HT1080 (cell line): ENCODE measurements at places on chromosomes 4 and X. TPM values are rescaled to one million over a fixed set of nuclear protein-coding genes. Genes with fewer than 3 reads are reported as not detected.

- no peak for DNase-seq
Observed at GRCh38 chr4:86961605-86962295, 26.9 kb downstream of the AFF1 start.

DNA sequence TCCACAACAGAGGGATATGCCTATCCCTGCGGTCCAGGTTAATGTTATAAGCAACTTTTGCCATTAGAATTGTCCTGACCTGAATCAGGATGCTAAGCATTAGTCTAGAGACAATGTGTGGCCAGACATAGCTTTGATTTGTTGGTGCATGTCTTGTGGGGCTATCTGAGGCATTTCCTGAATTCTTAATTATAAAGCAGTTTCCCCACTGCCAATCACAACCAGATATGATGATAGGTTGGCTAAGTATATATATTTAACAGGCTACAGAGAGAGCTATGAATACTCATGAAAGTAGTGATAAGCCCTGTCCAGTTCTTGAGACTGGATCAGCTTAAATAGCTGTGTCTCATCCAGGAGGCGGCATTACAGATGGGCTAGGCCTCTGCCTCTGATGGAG lies 37.8 kb upstream of the ZNF81 start:
- DNase-seq, result no peak

- no peak for DNase-seq
Observed at GRCh38 chr4:18025288-18025687, 3.7 kb upstream of the LCORL start.

GRCh38 chrX:51922561-51922960 lies 29.1 kb downstream of the MAGED1 start:
- no peak for DNase-seq

GRCh38 chr4:16642897-16643296 lies 255.5 kb downstream of the LDB2 start:
- DNase-seq, result no peak

DNA sequence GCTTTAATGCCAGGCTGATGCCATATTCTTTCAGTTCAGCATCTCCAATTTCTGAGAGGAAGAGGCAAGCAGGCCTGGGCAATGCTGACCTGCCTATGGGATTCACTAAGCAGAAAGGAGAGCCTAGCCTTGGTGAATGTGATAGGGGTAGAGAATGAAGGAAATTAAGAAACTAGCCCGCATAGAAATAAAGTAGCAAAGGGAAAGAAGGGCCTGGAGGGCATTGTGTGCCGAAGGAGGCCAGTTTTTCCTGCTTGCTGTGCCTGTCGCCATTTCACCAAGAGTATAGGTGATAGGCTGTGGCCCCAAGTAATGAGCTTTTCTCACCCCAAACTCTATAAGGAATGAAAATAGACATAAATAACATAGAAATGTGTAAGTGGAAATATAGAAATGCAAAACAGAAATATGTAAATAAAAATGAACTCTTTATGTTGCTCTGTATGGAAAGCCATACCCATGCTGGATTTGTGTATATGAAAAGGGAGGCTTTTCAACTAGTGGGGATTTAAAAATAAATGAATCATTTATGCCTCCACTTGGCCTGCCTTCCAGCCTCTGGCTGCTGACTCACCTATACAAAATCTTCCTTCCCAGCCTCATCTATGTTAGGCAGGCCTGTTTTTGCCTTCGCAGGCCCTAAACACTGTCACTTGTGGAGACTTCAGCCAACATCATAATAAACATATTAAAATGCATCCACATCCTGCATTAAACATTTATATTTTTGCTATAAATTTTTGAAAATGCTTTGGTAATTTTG lies 5.1 kb upstream of the OCRL start:
- DNase-seq, result peak; percentile 50

DNA sequence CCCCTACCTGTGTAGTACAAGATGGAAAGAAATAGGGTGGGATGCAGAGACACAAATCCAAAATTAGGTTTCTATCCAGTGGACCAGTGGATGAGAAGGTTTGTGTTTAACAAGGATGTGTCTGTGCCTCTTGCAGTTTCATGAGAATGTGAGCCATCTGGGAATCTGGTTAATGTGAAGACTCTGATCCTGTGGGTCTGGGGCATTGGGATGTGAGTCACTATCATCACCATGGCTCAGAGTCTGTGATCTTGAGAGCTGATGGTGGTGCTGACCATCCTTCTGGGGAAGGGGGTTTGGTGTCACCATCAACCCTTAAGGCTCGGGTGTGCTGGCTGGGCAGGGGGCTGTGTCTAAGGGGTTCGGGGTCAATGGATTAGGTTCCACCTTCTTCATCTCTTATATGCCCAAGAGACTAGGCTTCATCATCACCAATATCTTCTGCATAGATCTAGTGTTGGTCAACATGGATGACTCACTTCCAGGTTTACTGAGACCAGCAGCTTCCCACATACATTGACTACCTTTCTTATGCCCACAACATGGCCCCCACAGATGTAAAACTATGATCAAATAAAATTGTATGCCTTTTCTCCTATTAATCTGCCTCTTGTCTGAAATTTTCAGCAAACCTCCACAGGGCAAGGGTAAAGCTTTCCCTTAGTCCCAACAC lies 65.7 kb upstream of the MID1 start:
- DNase-seq, result peak; percentile 71

DNA sequence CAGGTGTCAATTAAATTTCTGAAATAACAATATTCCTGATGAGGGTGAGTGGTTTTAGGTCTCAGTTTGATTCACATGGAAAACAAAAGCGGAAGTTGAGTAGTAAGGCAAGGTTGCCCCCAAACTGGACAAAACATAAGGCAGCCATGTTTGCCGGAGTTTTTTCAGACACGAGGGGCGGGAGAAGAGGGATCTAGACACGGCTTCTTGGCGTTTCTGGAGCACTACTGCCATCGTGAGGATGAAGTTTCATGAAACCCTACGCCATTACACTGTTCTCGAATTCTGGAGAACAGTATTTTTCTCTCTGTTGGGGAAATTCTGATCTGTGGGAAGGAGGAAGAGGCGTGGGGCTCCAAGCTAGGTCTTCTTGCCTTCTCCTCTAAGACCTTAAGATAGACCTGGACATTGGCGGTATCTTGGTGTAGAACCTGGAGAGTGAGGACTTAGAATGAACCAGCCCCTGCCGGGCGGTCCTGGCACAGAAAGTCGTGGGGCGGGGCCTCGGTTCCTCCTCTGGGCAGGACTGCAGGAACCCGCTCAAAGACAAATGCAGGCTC lies 160.3 kb downstream of the OR13H1 start:
- no peak for DNase-seq

DNA sequence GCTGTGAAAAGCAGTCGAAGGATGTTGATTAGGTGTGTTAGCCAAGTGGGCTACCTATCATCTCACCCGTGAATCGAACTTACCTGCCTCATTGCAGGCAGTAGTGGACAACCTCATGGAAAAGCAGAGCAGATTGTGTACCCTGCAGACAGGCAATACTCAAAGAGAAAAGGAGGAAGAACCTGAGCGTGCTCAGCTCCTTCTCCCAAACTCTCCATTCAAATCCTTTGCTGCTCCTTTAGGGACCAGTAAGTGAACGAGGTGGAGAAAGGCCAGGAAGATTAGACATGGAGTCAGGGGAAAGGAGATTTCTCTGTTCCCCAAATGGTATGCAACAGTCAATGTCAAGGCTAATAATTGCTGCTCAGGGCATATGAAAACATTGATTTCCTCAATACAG lies 45.2 kb upstream of the ELF2 start:
- no peak for DNase-seq

DNA sequence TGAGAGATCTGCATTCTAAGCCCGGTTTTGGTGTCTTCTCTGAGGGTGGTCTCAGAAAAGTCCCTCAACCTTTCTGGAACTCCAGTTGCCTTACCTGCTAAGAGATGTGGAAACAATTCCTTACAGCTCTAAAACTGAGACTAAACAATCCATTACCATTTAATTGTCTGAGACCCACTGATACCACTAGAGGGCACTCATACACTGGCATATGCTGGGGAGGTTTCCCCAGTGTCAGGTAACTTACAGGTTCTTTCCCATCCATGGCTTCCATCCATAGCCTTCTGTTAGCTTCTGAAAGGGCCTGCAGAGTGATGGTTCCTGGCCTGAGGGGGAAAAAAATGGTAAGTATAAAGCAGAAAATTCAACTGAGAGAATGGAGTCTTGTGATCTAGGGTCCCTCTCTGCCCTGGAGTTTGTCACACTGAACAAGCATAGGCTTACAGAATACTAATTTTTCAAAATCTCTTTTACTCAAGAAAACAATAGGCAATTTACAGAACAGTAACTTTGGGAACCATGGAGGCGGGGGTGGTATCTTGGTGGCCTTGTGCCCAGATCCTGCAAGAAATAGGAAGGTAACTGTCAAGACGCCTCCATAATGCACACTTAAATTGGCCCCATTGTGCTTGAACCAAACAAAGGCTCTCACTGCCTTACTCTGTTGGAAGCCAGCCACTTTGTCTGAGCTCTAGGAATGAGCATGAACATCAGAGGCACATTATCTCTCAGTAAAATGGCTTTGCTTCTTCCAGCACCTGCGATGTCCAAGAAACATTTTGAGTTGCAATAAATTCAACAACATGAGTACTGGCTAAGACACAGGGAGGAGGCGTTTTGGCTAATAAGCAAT lies 236.1 kb downstream of the OPHN1 start:
- DNase-seq, result peak; percentile 18

- DNase-seq, result no peak
Observed at GRCh38 chr4:86935566-86935852, 698 bp downstream of the AFF1 start.

MUC7 gene
- total RNA-seq, result not detected in 2 replicates

STK32B gene
- total RNA-seq, result 0.37 and 1.1 TPM in 2 replicates

FAM114A1 gene
- 21.9 and 28.5 TPM in 2 replicates for total RNA-seq

SLC2A9 gene
- total RNA-seq, result 0.27 and 0.37 TPM in 2 replicates

CENPVL1 gene
- not detected in 2 replicates for total RNA-seq

LGI2 gene
- 0.67 and 1.8 TPM in 2 replicates for total RNA-seq

PABPC1L2A gene
- not detected in 2 replicates for total RNA-seq
